ENCODE measurements at places on chromosomes 5 and 9.
A peak's percentile ranks its signal among the peaks of the same experiment; 100 is the strongest.

DNA sequence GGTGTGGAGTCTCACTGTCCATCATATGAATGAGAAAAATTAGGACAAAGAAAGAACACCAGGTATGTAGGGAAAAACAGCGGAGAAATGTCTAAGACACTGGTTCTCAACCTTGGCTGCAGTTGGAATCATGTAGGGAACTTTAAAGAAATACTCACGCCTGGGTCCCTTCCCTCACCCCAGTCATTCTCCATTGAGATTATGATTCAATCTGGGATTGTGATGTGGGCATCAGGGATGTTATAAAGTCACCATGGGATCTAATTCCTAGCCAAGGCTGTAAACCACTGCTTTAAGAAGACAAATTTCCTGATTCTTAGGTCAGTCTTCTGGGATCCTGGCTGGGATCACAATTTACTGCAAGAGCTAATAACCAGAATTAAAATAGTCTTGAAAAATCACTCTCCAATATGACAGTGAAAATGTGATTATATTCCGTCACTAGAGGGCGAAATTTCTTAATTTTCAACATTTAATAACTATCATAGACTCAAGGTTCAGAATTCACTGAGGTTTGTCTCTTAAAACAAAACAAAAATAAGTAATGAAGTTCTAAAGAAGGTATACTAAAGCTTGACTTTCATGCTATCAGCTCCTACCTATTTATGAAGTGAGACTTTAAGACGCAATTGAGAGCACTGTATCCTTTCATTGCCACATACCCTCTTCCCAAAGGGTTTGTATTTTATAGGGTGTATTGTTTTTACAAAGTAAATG, 60.5 kb downstream of the GLDC start:
- no peak for DNase-seq

- DNase-seq, result no peak
These were observed 58.1 kb downstream of the MARCHF3 start for GRCh38 chr5:126972062-126972895.

- no peak for DNase-seq
These were observed 569.5 kb downstream of the PSAT1 start for GRCh38 chr9:78866207-78867132.

- no peak for DNase-seq
These were observed 65.0 kb downstream of the MAST4 start for GRCh38 chr5:66661149-66661548.

- no peak for DNase-seq
These were observed 18.3 kb downstream of the PSAT1 start for GRCh38 chr9:78314953-78315870.

GRCh38 chr9:34961574-34962490, 3.7 kb downstream of the PHF24 start:
- no peak for DNase-seq

GRCh38 chr5:34899066-34899465, 16.2 kb downstream of the RAD1 start:
- no peak for DNase-seq

DNA sequence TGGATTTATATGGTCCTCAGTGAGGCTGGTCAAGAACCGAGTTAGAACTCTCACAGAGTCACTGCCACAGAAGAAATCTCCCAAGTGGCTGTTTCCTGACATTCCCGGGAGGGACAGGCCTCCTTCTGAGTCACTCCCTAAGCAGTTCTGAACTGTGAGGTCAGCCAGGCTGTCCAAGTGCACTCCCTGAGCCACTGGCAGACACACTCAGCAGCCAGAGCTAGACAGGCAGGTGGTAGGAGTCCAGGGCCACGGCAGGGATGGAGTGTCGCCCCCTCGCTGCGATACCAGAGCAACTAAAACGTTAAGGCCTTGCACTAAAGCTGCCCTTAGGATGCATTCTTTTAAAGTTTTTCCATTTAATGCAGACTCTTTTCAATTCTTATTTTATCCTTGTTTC, 3.4 kb downstream of the IL4 start:
- DNase-seq, result peak; percentile 79

GRCh38 chr5:34041247-34041972, 1.6 kb downstream of the C1QTNF3 start:
- no peak for DNase-seq

DNA sequence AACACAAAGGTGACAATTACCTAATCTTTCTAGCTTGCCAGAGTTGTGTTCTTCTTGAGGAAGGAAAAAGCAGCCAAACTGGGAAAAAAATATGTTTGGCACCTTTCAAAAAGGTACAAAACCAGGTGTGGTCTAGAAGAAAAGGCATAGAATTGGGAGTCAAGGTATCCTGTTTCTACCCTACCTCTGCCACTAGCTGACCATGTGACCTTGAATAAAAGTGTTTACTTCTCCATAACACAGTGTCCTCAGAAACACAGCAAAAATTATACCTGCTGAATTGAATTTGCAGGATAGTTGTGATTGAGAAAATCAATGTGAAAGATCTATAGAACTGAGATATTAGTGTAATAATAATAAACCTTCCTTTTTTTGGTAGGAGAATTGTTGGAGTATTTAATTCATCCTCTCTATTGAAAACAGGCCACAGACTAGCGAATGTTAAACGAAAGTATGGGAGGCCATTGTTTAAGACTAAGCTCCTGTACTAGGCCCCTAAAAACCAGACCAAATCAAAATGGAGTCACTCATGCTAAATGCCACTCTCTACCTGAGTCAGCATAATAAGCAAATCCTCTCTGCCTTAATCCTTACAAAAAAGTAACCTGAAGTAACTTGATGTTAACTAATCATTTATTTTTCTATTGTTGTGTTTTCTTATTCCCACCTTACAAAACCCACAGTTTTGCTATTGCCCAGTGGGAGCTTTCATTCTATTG, 12.6 kb downstream of the CYFIP2 start:
- DNase-seq, result no peak

- no peak for DNase-seq
These were observed 262.8 kb upstream of the CDH6 start for GRCh38 chr5:30930736-30931135.

- DNase-seq, result no peak
These were observed 49.0 kb upstream of the IRX4 start for GRCh38 chr5:1931604-1932231.

DNA sequence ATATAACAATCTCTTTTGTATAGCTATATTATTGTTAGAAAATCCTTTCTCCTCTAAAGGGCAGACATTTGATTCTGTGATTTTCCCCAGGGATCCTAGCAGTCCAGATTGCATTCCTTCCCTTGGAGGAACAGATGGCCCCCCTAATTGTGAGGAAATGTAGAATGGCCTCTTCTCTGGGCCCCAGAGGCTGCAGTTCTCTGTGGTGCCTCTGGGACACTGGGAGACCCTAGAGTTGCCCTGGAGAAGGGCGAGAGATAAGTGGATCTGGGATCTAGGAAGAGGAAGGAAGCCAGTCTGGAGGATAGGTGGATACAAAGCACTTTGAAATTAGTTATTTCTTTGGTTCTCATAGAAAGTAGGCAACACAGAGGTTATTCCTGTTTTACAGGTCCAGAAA, 1.9 kb upstream of the HINT2 start:
- DNase-seq, result no peak

DNA sequence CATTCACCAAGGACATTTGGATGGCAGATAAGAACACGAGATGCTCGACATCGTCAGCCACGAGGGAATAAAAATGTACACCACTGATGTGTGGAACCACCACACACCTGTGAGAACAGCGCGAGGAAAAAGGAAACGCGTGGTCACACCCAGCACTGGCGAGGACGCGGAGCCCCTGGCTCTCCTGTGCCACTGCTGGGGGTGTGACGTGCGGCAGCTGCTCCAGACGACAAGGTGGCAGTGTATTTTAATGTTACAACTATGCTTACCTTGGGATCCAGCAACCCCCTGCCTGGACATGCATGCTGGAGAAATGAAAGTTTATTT, 13.6 kb upstream of the CEP72 start:
- no peak for DNase-seq

DNA sequence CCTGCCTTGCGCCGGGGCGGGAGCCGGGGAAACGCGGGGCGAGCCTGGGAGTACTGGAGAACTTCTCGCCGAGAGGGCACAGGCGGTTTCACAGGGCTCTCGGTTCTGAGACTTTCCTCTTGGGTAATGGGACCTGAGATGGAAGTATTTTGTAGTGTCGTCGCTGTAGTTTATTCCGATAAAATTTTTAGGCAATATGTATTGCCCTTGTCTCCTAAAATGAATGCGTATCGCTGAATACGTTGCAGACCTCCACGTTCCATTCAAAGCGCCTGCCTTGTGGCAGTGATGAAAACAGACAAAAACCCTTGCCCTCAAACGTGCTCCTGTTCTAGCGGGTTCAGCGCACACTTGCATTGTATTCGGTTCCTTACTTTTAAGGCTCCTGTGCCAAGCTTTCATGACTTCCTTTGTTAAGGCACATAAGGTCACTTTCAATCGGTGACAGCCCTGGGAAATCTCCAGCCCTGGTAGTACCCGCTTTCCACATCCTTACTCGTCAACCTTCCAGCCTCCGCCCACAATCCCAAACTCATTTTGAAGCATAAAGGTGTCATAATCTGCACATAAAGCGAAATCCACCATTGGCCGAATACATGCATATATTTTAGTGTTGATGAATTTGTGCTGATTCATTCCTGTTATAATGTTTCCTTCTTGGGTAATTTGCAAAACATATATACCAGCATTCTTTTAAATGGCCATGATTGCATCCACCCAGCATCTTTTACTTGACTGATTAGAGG, 694 bp downstream of the RMI1 start:
- DNase-seq, result no peak

GRCh38 chr9:80082213-80082612, 510.4 kb downstream of the TLE4 start:
- no peak for DNase-seq

- no peak for DNase-seq
These were observed 202.1 kb upstream of the SLC30A5 start for GRCh38 chr5:68891718-68892117.

DNA sequence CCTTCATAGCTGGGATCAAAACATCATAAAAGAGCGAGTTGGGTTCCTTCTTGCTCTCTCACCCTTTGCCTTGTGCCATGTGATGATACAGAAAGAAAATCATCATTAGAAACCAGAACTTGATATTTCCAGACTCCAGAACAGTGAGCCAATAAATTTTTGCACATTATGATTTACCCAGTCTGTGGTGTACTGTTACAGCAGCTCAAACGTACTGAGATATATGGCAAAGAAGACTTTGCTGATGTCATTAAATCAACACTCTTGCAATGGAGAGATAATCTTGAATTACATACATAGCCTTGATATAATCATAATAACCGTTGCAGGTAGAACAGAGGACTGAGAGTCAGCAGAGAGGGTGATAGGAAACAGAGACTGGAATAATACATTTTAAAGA, 1271.6 kb downstream of the CDH12 start:
- DNase-seq, result no peak

Data from lower lobe of right lung (tissue), 2 donors.